ENCODE measurements at places on chromosomes 5 and 9.

- DNase-seq: no peak
Observed at GRCh38 chr5:6812800-6813731, 99.8 kb downstream of the TENT4A start.

DNA sequence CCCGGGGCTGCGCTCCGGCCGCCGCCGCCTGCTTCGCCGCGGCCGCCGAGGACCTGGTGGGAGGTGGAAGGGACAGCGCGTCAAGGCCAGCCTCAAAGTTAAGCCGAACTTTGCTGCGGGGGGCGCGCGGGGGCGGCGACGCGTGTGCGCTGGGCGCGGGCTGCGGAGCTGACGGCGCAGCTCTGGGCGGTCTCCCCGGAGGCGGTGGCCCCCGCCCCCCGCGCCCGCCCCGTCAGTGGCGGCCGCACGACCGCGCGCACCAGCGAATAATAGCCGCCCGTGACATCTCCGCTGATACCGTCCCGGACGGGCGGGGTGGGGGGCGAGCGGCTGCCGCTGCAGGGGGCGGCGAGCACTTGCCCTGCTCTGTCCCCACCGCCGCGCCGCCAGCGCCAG lies 579 bp upstream of the FAM78A start:
- DNase-seq: no peak

GRCh38 chr5:37506722-37507121 lies 127.6 kb downstream of the WDR70 start:
- DNase-seq: no peak

- DNase-seq: no peak
Observed at GRCh38 chr5:132226516-132227234, 978 bp downstream of the P4HA2 start.

- peak; percentile 23 for DNase-seq
Observed at GRCh38 chr9:129270205-129270604, 92.1 kb upstream of the IER5L start.

DNA sequence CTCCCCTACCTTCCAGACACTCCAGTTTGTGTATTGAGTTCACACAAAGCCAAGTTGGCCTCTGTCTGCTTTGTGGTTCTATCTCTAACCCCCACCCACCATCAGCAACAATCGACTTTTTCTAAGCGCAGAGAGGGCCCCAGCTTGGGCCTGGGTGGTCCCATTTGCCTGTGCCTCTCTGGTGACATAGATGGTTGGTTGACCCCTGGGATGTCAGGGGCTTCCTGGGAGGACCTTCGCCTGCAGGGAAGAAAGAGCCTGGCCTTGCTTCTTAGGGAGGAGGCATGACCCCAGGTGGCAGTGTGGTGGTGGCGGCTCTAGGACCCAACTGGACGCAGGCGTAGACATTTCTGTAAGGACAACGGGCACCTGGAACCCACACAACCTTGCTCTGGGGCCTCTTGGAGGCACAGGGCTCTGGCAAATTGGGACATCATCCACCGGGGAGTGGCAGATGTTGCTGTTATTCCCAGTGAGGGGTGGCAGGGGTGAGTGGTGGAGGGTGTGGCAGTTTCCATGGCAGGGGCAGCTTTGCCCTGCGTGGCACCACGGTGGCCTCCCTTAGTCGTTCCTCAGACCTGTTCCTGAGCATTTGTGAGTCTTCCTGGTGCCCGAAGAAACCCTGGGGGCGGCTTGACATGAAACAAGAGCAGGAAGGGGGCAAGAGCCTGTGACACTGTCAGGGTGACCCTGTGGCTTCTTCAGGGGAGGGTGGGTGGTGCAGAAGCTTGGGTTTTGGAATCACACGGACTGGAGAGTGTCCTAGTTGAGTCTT lies 171.0 kb upstream of the IER5L start:
- no peak for DNase-seq

GRCh38 chr5:168916266-168916665 lies 337.1 kb upstream of the PANK3 start:
- DNase-seq: no peak

DNA sequence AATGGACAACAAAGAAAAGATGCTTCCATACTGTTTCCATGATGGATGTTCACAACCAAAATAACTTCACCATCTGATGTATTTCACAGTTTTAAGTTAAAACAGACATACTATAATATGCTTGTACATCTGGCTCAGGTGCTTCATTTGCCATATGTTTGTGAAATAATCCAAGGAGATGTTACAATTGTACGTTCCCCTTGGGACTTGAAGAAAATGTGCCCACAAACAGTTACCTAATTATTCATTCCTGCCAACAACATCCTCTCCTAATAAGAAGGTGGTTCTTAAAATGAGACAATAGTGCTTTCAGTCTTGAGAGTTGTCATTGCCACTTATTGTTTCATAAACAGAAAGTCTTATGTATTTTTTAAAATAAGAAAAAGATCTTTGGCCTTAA lies 33.1 kb upstream of the SMARCA2 start:
- DNase-seq: no peak

Measured in activated CD8-positive, alpha-beta memory T cell treated with anti-CD3 and anti-CD28 coated beads for 48 hours (primary cell).